ENCODE measurements at places on chromosomes 5 and 9.
A peak's percentile ranks its signal among the peaks of the same experiment; 100 is the strongest.

DNA sequence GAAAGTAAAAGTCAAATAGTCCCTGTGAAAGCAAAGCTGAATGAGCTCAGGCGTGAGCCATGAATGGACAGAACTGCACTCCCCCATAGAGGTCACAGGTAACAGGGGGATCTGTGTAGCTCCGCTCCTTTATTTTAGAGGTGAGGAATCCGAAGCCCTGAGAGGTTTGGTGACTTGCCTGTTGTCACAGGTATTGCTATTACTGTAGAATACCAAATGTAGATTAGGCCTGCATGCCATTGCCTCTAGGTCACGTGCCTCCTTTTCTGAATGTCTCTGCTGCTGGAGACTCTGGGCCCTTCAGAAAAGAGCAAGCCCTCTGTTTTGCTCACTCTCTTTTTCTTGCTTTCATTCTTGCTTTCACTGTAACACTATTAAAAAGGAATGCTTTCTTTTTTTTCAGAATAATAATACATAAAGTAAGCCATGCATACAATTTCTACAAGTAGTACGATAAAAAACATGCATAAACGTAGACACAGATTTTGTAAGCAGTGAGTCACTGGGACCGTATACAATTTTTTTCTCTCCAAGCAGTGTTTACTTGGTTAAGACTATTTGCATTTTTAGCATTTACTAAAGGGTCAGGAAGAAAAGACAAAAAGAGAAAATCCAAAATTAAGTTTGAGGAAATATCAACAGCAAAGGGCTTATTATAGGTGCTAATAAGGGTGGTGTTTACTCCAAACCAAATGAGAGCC lies 568.7 kb upstream of the ADAMTS16 start:
- no peak for DNase-seq

DNA sequence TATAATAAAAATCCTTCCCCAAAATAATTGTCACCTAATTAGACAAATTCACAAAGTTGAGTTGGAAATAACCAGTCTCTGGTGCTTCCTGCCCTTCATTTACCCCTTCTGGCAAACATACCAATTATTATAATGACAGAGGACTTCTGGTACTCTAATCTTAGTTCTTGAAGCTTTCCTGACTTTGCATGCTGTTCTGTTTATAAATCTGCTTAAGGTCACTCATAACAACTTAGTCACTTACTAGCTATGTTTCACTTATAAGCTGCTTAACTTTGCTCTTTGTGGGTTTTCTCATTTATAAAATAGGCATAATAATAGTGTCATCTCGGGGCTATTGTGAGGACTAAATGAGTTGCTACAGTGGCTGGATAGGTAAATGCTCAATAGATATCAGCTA lies 446.5 kb downstream of the EFNA5 start:
- DNase-seq = no peak

- no peak for DNase-seq
Observed at GRCh38 chr9:4929917-4930316, 55.2 kb upstream of the JAK2 start.

DNA sequence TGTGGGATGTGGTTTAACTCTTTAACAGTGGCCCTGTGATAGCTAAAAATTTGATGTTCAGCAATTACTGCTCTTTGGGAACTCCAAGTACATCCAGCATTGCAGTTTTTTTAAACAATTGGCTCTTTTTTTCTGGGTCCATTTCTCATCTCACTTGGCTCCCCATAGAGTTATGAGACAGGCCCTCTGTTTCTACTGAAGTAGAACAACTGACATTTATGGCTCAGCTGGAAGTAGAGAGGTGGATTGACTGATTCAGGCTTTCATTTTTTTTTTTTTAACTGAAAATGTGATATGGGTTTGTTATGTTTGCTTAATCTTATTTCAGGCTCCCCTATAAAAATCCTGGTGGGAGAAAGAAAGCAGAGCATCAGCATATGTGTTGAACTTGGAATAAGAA lies 96.6 kb upstream of the CD180 start:
- DNase-seq = no peak

- peak; percentile 2 for DNase-seq
Observed at GRCh38 chr5:21237461-21237860, 1249.5 kb upstream of the CDH18 start.

- DNase-seq = no peak
Observed at GRCh38 chr5:168286386-168286785, 5.1 kb upstream of the WWC1 start.

DNA sequence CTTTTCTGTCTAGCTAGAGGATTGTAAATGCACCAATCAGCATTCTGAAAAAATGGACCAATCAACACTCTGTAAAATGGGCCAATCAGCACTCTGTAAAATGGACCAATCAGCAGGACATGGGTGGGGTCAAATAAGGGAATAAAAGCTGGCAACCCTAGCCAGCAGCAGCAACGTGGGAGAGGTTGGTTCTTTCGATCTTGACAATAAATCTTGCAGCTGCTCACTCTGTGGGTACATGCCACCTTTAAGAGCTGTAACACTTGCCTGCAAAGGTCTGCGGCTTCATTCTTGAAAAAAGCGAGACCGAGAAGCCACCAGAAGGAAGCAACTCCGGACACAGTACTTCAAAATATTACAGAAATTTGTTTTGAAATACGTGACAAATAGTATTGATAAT lies 424.6 kb upstream of the CDH9 start:
- DNase-seq = no peak

DNA sequence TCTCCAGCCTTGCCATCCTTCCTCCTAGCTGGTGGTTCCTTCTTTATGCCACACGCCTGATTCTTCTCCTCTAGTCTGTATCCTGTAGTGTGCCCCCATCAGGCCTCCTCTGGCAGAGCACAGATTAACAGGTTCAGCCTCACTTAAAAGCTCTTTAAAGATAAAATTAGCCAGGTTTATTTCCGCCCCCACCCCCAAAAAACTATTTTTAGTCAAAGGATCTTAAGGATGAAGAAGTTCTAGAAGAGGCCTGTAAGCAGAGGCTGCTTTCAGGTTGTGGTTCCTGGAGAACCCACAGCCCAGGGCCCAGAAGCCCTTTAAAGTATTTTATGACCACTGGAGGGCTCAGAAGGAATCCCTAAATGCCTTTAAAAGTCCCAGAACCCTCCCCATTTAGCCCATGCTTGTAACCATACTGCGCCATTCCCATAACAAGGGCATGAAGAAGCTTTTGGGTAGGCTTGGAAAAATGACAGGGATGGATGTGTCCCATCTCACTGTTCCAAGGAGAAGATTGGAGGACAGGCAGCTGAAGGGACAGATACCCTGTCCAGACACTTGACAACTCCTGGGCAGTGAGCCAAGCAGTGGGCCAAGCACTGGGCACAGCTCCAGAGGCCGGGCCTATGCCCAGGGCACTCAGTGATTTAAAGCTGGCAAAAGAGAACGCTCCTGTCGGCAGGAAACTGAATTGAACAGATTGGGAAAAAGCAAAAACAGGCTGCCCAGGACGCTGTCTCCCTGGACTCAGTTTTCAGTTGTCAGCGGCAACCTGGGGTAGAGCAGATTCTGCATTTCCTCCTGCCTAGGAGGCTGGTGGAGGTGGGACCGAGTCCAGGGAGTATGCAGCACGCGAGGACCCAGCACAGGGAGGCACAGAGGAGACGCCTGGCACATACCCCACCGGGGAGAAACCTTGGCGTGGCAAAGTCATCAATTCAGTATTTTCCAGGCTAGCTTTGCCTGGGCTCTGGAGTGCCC lies 106.3 kb upstream of the SSBP2 start:
- no peak for DNase-seq

GRCh38 chr5:61329550-61330128 lies 2.4 kb upstream of the ZSWIM6 start:
- DNase-seq = no peak

DNA sequence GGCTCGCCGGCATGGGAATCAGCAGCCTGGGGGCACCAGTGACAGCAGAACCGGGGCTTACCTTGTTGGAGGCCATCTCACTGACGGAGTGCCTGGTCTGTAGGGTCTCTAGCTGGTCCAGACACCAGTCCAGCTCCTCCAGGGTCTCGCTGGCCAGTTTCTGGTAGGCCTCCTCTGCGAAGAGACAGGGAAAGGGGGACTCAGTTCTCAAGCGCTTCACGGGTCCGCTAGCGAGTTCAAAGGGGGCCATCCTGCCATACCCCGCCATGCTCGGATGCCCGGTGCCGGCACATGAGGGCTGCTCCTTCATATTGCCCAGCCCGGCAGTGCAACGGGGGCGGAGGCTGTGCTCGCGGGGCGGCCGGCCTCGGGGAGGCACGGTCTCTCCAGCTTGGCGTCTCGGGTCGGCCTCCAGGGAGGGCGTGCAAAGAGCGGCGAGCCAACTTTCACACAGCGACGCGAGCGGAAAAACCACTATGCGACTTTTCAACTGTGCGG lies 456.0 kb downstream of the RAB3C start:
- peak; percentile 40 for DNase-seq

GRCh38 chr5:15702102-15702501 lies 202.1 kb downstream of the FBXL7 start:
- DNase-seq = no peak

GRCh38 chr5:8676695-8677094 lies 807.7 kb downstream of the MTRR start:
- DNase-seq = no peak

- DNase-seq = no peak
Observed at GRCh38 chr5:126674145-126674544, 73.4 kb downstream of the PHAX start.

DNA sequence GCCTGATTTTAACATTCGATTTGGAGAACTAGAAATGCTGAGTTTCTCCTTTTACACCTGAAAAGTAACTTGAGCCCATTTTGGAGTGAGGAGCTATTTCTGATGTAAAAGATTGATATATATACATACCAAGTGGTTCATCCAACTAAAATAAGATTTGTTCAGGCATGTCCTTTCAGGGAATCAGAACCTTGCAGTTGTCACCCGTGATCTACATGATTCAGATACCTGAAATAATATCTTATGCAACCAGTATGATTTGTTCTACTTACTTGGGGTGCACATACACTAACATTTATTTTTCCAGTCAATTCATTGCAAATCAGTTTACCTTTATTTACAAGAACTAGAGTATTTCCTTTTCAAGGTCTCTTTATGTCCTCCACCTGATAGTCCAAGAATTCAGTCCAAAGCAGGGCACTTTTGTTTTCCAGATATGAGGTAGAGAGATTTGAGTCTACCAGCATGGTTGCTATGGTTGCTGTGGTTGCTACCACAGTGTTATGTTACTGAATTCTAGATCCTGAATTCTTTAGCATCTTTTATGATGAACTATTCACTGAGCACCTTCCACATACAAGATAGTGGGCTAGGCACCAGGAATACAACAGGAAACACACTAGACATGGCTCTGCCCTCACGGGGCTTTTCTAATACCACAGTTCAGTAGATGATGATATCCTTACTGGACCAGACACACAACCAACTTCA lies 49.3 kb downstream of the CCL28 start:
- no peak for DNase-seq

DNA sequence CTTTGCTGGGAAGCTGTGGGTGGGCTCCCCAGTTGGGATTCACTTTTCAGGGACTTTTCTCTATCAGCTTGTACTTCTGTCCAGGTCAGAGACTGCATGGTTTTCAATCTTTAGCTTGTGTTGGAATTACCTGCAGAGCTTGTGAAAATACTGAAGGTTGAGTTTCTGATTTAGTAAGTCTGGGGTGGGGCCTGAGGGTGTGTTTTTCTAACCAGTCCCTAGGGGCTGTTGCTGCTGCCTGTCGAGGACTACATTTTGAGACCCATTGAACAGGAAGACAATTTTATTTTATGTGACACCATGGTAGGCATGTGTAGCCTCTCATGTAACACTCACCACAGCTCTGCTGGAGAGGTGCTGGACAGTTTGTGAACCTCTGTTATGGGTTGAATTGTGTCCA lies 14.7 kb upstream of the MLANA start:
- no peak for DNase-seq

- DNase-seq = no peak
Observed at GRCh38 chr9:93035821-93036351, 22.6 kb upstream of the SUSD3 start.
